ENCODE measurements at places on chromosomes 12 and 14.
A peak's percentile ranks its signal among the peaks of the same experiment; 100 is the strongest.

GRCh38 chr14:49986343-49987014 is 93.6 kb downstream of the ARF6 start:
- DNase-seq = no peak

- no peak for DNase-seq
Observed at GRCh38 chr12:70227911-70228310, 15.3 kb upstream of the CNOT2 start.

GRCh38 chr12:1530592-1531152 is 63.7 kb downstream of the FBXL14 start:
- no peak for DNase-seq

GRCh38 chr14:70534904-70535303 is at the start of gene ADAM20:
Gene ADAM20 (minus strand): TSS chr14:70535004. CDS start chr14:70524757, 10,247 bp downstream.
- no peak for DNase-seq

DNA sequence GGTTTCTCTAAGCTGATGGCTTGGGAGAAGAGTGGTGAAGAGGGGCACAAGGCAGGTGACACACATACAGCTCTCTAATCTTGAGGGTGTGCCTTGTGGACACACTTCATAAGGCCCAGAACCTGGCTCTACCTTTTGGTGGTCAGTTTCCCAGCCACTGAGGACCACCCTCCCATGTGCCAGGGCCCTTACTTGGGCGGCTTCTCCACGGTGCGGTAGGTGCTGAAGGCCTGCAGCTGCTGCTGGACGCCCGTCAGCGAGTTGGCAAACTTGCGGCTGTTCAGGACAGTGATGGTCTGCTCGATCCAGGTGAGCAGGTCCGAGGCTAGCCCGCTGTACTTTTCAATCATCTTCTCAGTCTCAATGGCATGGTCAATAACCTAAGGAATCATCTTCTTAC is 80.2 kb downstream of the SPTB start:
- DNase-seq = no peak

- no peak for DNase-seq
Observed at GRCh38 chr14:65150898-65151608, 48.7 kb upstream of the MAX start.

- no peak for DNase-seq
Observed at GRCh38 chr14:39232554-39233415, 930 bp upstream of the MIA2 start.

DNA sequence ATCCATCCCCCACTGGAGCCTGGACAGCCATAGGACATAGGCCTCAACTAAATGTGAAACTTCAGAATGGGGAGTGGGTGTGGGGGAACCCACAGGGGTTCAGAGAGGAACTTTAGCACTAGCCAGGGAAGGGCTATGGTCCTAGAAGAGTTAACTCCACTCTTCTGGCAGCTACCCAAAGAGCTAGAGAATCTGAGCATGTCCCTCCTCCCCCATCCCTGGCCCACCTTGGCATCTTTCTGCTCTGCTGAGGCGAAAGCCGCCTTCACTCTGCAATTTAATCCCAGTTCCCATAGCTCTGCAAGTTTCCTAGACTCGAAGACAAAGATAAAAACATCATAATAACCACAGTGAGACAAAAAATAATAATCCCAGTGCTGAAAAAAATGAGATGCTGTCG is 214.7 kb upstream of the RTL1 start:
- no peak for DNase-seq

- DNase-seq = no peak
Observed at GRCh38 chr12:48810903-48811431, 7.3 kb upstream of the CACNB3 start.

DNA sequence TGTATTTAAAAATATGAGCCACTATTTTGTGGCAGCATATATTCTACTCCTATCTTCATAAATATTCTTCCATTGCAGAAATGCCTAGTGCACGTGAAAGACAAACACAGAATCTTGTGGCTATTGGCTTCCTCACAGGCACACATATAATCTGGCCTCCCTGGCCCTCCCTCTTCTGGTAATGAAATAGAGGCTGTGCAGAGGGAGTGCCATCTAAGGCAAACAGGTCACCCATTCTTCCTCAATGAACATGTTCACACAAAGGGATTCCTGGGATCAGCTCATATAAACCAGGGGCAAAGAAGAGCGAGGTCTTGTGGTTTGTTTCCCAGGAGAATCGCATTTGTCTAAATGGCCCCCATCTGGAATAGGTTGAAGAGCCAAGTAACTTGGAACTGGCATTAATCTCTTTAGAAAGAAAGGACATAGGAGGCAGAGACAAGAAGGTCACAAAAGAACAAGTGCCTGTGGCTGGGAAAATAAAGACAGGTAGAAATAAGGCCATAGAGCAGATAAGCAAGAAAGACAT is 171.6 kb upstream of the PTPRQ start:
- DNase-seq = no peak

GRCh38 chr12:32877601-32878459 is 18.7 kb downstream of the PKP2 start:
- DNase-seq = no peak

DNA sequence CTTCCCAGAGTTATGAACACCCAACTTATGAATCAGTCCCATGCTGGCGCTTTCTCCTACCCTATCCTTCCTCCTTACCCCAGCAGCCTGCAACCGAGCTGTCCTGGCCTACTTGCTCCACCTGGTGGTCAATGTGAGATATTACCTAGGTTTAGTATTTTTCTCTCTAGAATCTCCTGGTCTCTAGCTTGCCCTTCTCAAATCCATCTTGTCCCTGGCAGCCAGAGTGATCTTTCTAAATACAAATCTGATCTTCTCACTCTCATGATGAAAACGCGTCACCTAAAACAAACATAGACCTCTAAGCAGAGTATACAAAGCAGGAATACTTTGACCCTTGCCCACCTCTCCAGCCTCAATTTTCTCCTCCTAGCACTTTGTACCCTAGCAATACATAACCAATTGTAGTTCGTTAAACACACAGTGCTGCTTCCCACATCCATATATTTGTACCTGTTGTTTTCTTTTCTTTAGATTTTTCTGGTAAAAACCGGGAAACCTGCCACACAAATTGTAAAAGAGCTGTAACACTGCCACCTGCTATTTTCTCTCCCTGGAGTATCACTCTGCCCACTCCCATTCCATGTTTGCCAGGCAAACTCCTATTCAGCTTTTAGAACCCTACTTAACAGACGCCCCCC is 20.0 kb upstream of the TCP11L2 start:
- DNase-seq = peak; percentile 81

DNA sequence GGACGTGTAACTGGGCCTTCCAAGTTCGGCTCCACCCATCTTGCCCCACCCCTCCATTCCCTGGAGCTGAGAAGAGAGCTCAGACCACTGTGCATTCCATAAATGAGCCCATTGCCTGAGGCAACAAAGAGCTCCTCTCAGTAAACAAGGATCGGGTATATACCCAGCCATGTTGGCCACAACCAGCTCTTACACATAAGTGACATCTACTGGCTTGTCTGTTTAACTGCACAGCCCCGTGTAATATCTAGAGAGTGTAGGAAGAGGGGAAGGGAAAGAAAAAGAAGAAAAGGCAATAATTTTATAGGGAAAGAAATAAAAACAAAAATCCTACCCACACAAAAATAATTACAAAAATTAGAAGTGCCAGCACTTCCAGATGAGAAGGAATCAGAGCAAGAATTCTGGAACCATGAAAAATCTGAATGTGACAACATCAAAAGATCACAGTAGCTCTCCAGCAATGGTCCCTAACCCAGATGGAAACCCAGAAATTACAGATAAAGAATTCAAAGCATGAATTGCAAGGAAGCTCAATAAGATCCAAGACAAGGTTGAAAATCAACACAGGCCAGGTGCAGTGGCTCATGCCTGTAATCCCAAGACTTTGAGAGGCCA is 308.1 kb downstream of the RPAP3 start:
- peak; percentile 44 for DNase-seq

DNA sequence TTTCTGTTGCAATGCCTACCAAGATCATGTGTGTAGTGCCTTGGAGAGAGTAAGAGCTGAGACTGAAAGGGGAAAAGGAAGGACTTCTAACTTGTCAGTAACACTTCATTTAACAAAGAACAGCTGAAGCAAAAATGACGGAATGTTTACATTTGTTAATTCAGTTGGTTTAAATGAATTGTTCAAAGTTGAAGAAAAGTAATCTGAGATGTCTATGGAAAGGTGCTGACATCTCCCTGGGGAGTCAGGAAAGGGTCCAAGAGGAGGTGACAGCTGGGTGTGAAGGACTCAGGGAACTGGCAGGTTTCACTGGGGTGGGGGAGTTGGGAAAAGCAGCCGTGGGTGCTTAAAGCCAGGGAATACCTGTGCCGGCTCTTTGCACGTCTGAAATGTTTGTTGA is 7.9 kb downstream of the TMEM63C start:
- no peak for DNase-seq

DNA sequence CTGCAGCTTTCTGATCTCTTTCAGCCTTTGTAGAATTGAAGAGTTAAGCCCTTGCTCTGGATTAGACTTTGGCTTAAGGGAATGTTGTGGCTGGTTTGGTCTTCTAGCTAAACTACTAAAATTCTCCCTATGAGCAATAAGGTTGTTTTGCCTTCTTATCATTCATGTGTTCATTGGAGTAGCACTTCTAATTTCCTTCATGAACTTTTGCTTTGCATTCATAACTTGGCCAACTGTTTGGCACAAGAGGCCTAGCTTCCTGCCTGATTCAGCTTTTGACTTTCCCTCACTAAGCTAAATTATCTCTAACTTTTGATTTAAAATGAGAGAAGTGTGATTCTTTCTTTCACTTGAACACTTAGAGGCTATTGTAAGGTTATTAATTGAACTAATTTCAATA is 384.3 kb downstream of the RAD51B start:
- DNase-seq = no peak

GRCh38 chr12:67420506-67420905 is 151.3 kb downstream of the CAND1 start:
- DNase-seq = no peak

GRCh38 chr12:52514471-52515318 is 5.5 kb downstream of the KRT5 start:
- no peak for DNase-seq

GRCh38 chr12:45509187-45509586 is 220.3 kb upstream of the ARID2 start:
- no peak for DNase-seq

- no peak for DNase-seq
Observed at GRCh38 chr12:107449891-107450290, 235.7 kb upstream of the PWP1 start.

DNA sequence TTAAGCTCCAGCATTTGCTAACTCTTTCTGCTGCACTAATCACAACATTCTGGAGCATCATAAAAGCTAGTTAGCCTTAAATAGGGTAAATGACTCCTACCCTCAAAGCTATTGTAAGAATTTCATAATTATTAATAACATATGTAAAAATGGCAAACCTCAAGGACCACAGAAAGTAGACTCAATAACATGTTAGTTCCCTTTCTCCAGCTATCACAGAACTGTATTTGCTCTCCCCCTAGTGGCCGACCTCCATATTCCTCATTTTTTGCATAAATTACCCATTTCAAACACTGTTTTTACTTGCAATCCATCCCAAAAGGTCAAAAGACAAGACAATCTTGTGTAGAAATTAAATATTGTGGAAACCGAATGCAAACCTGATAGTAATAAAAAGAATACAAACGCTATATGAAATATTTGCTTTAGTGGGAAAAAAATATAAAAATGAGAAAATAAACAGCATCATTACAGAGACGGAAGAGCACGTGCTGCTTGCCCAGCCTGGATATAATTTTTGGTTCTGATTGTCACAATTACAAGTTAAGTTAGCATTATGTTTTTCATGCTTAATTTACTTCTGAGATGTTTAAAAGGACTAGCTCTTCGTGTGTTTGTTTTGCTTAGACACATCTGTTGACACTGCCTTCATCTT is 97.9 kb downstream of the RERGL start:
- DNase-seq = peak; percentile 27

- DNase-seq = peak; percentile 68
Observed at GRCh38 chr14:96852823-96853422, 55.7 kb downstream of the VRK1 start.

DNA sequence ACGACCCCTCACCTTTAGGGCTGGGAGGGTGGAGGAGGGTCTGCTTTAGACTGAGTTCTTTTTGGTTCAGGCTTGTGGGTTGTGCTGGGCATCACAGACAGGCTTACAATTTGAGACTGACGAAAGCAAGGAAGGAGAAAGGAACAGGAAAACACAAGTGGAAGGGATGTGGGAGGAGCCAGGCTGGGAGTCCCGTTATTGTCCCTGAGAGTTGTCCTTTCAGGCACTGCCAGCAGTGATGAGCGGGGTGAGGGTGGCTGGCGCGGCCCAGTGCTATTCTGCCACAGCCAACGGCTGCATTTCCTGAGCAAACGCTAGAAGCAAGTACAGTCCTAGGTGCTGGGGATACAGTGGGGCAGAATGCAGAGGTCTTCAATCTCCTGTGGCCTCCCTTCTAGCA is 29.2 kb upstream of the TSPAN9 start:
- DNase-seq = no peak

DNA sequence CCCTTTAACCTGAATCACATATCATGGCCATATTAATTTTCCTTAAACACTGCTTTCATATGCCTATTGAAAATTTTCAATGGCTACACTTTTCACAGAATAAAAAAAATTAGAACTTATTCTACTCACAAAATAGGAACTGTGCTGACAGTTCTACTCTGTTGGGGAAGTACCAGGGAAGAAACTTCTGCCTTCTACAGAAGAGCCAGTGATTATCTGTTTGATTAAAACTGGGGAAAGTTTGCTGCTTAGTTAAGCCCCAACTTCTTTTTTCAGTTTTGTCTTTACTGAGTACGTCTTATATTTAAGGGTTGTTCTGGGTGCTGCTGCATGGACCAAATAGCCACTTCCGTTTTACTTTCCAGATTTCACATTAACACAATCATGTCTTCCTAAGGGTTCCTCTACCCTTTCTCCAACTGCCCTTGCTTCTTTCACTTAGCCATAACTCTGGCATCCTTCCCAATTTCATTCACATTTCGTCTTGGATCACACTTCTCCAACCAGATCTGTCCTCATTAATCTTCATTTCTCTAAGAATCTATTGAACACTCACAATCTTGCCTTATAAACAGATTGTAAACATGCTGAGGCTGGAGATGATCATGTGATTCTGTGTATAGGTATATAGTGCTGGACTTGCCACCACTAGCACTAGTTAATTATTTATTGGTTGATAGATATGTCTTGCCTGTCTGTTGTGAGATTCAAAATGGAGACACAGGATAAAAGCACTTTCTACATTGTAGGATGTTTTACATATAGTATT is 1.9 kb upstream of the SEL1L start:
- DNase-seq = no peak

GRCh38 chr12:103809154-103809553 is 31.9 kb downstream of the NT5DC3 start:
- DNase-seq = peak; percentile 83

GRCh38 chr12:54363047-54363446 is 1.2 kb downstream of the GPR84 start:
- DNase-seq = no peak

DNA sequence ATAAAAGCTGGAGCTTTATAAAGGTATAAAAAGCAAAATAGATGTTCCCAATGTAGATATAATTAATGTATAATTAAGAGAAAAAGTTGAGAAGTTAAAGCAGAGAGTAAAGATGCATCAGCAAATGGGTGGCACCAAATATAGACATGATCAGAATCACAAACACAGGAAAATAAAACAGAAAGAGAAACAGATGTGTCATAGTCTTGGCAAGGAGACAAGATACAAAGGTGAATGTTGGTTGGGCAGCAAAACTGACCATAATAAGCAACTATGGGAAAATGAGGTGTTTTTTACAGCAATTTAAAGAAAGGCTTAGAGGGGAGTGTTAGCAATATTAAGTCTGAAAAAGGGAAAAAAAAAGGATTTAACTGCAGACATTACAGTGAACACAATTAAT is 135.4 kb upstream of the CLEC14A start:
- DNase-seq = no peak

GRCh38 chr12:41769810-41770209 is 374.9 kb downstream of the GXYLT1 start:
- DNase-seq = no peak

- DNase-seq = no peak
Observed at GRCh38 chr14:29529418-29529817, 398.2 kb downstream of the PRKD1 start.

Measured in erythroblast (primary cell).